NCI-H526 treated with DMSO at 0.1 percent for 48 hours (cell line): ENCODE measurements at places on chromosomes 3 and 15.
A peak's percentile ranks its signal among the peaks of the same experiment; 100 is the strongest.

DNA sequence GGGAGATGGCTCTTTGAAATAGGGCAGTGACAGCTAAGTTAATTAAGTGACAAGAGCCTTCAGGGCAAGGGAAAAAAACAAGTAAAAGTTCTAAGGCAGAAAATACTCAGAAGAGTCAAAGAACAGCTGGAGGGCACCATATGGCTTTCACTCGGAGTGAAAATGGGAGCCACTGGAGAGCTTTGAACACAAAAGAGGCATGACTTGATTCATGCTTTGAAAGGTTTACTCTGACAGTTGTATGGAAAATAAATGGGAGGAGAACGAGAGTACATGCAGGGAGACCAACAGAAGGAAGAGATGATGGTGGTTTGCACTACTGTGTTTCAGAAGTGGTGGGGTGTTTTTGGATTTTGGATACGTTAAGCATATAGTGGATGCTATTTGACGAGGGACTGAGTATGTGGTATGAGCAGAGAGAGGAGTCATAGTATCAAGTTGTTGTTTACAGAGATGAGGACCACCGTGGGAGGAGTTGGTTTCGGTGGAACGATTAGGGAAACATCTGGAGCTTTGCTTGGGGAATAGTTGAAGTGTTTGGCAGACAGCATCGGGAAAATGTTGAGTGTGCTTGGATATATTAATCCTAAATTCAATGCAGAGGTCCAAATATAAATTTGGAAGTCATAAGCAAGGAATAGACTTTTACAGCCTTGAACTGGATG is 411.5 kb downstream of the GABRG3 start:
- DNase-seq, result no peak

- peak; percentile 14 for DNase-seq
Observed at GRCh38 chr3:130849091-130849552, 44.8 kb upstream of the ATP2C1 start.

DNA sequence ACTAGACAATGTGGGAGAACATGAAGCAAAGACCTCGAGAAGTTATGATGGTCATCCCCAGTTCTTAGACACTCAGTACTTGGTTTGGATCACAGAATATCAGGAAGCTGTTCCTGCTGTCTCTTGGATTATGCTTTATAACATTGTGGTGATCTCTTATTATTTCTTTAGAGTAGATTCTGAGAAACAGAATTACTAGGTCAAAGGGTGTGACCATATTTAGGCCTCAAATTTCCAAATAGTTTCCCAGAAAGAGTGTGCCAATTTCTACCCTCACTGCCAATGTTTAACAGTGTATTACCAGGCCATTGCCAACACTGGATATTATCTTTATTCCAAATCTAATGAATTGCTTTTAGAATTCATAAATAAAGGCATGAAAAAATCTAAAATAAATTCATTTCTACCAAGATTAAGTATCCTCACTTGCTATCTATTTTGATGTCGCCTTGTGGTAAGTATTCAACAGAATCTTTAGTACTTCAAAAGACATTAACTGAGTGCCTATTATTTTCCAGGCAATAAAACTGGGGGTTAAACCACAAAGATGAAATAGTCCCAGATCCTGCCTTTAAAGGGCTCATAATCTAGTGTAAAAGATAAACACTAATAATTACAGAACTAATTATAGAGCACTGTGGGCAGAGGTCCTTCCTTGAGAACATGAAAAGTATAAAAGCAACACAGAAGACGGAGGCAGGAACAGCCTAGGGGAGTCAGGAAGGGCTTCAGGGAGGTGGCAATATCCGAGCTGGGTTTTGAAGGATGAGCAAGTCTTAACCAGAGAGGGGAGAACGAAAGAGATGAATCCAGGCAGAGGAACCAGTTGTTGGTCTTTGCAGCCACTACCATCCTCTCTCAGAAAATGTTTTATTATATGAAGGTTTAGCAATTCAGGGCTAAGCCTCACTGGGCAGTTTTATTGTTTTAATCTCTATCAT is 86.8 kb downstream of the IGF2BP2 start:
- DNase-seq, result no peak

GRCh38 chr15:57861815-57862586 is 155.5 kb downstream of the POLR2M start:
- DNase-seq, result no peak

DNA sequence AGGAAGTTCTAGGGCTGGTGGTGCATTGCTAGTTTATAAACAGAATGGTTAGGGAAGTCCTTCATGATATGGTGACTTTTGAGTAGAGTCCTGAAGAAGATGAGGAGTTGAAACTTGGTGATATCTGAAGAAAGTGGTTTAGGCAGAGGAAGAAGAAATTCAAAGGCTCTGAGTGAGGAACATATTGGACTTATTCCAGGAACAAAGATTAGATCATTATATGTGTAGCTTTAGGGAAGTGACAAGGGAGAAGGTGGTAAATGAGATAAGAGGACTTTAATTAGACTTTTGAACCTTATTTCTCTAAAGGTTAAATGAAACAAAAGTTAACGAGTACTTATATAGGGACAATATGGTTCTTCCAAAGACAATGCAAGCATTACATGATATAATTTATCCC is 286.7 kb downstream of the DOCK3 start:
- no peak for DNase-seq

GRCh38 chr15:65638681-65639089 is 16.9 kb downstream of the SLC24A1 start:
- DNase-seq, result peak; percentile 55

GRCh38 chr3:98508582-98508981 is 11.1 kb downstream of the OR5K2 start:
- no peak for DNase-seq

GRCh38 chr3:172061724-172062184 is 22.4 kb downstream of the FNDC3B start:
- no peak for DNase-seq

GRCh38 chr3:32432711-32433530 is 41.3 kb downstream of the CMTM7 start:
- DNase-seq, result no peak

DNA sequence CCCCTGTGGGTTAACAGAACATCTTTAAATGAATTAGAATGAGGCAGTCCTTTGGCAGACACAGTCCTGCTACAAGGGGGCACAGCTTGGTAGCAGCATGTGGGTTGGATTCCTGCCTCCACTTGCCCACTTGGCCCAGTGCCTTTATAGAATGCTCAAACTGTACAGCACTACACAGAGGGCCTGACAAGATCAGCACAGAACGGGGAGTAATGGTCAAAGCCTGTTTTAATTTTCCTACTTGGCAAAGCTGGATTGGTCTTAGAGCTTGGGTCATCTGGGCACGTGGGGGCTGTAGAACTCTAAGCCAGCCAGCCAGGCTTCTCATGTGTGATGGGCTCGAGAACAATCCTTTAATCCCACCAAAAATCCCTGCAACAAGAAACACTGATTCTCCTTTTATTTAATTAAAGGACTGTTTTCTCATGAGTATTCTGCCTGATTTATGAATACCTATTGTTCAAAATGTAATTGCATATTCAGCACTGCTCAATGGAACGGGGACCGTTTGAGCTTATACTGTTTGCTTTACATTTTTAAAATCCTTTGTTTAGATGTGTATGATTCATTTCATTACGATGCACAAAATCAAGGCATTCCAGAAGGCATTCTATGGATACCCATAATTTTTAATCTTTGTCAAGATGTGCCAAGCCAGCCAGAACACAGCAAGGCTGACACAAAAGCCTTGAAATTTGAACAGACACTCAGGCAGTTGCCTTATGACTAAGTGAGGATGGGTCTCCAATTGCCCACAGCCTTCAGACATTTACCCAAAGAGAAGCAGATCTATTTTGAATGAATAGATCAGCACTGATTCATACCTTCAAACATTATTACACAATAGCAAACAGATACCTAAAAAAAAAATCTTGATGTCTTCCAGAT is 249.3 kb upstream of the TGFBR2 start:
- no peak for DNase-seq

GRCh38 chr3:60629816-60630215 is 621.4 kb downstream of the FHIT start:
- DNase-seq, result no peak

- DNase-seq, result no peak
Observed at GRCh38 chr3:149042789-149043386, 43.4 kb downstream of the HLTF start.

DNA sequence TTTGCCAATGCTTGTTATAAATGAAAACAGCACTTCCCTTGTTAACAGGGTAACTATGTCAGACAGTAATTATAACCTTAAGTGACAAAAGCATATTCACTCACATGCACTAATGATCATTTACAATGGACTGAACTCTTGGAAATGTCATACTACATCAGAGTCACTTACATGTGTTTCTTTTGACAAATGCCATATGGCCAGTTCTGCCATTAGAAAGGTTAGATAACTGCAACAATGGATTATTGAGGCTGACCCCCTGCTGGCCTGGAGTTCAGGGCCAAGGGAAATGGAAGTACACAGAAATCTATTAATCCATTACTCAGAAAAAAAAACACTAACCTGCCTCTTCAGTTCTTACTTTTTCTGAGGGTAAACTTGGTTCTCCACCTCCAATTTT is 313.4 kb downstream of the CNTN3 start:
- DNase-seq, result no peak

DNA sequence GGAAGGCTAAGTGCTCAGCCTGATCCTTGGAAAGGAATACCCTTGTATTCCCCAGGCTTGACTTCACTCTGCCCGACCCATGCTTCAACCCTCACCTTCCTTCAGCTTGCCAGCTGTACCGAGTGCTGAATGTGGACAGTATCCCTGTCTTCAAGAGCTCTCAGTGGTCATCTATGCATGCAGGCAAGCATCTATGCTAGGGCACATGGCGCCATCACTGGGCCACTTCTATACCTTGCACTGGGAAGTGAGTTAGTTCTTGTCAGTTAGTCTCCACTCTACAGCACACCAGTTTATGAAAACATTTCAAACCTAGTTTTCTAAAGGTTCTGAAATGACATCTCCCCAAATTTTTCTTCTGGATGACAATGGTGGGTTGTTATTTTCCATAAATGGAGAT is 82.0 kb upstream of the MYRIP start:
- no peak for DNase-seq

DNA sequence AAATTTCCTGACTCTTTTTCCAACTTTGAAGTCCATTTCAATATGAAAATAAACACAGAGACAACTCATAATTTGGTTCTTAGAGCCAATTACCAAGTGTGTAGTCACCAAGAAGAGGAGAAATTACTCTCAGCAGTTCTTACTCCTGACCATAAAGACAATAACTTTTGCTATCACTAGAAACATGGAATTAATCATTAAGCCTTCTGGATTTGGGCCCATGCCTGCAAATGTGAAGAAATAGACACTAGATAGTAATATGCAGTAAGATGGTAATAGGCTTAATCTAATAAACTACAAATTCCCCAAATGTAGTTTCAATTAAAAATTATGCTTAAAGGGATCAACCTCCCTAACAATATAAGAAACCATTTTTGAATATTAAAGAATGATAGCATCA is 185.1 kb upstream of the AGTR1 start:
- DNase-seq, result no peak

- no peak for DNase-seq
Observed at GRCh38 chr3:8497582-8497981, 4.0 kb upstream of the LMCD1 start.

DNA sequence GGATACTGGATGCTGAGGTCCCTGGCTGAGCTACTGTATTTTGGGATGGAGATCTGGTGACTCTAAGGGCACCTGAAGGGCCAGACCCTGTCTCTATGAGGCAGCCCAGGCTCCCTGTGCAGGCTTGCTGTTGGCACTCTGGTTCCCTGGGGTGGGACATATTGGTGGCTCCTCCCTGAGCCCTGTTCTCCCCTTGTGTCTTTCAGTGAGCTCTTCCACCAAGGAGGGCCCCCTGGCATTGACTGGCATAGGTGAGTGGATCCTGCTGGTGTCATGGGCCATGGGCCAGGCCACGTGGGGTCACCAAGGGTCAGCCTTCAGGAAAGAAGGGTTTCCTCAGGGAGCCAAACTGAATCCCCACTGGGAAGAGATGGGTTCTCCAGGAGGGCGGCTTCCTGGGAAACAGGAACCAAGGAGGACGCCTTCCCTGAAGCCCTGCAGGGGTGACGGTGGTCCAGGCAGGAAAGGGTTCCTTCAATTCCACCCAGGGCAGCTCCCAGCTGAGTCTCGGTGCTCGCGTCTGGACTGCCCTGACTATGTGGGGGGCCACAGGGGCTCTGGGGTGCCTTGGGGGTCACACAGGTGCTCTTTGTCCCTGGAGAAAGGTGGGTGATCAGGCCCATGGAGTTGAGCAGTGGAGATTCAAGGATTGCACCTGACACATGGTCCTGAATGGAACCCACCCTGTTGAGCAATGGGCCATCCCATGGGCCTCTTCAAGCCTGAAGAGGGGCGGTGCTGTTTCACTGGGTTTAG is 220.4 kb downstream of the SNRPN start:
- DNase-seq, result no peak

GRCh38 chr15:96230526-96231181 is 99.8 kb upstream of the NR2F2 start:
- peak; percentile 68 for DNase-seq

GRCh38 chr3:141076797-141077571 is 25.8 kb downstream of the SPSB4 start:
- DNase-seq, result peak; percentile 51

GRCh38 chr15:78313383-78313782 is 14.0 kb upstream of the SKIC8 start:
- DNase-seq, result no peak

- DNase-seq, result no peak
Observed at GRCh38 chr3:57777774-57778173, 21.7 kb downstream of the SLMAP start.

DNA sequence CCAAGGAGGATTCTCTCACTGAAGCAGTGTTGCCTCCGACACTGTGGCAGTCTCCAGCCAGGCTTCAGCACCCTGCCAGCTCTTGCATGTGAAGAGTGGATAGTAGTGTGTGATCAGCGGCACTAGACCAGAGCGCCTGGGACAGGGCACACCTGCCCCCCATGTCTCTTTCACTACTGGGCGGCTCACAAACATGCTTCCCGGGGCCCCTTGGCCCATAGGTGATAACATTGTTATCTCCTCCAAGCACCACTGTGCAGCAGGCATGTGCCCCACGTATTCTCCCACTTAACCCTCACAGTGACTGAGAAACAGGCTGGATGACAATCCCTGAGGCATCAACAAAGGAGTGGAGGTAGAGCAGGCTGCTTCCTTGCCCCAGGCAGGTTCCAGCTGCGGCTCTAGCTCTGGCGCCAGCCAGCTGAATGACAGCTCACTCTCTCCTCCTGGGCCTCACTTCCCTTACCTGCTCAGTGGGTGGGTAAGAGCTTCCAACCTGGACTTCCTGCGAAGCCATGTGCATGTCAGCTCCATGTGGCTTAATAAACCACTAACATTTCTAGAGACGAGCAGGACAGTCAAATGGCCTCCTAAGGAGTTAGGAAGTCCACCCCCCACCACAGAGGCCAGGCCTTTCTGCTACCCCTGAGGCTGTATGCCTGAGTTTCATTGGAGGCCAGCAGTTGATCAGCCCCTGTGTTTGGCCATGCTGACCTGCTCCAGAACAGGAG is 37.8 kb downstream of the KLF13 start:
- peak; percentile 10 for DNase-seq

DNA sequence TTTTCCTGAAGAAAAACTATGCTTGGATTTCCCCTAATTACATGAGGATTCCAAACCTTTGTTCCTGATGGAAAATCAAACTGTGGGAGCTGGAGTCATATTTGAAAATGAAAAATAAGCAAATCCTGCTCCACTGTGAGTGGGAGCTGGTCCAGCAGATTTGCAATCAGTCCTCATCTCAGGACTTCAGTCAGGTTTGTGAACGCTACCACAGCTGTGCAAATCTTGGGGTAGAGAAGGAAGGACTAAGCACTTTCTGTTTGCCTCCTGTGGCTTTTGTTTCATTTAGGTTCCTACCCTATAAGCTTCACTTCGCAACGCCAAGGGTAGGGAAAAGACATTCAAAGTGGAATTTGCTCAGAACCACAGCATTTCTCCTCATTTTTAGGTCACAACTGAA is 238.2 kb downstream of the TUSC7 start:
- no peak for DNase-seq

GRCh38 chr3:17552351-17552750 is 190.1 kb downstream of the TBC1D5 start:
- no peak for DNase-seq
